H7 (cell line): ENCODE measurements at places on chromosomes 6 and 20. TPM values are rescaled to one million over a fixed set of nuclear protein-coding genes. Genes with fewer than 3 reads are reported as not detected.

GRCh38 chr6:57183336-57183735 is 11.2 kb downstream of the BAG2 start:
- DNase-seq: no peak

Gene DOK5
- total RNA-seq: 2.3 and 4.0 TPM in 2 replicates

- no peak for DNase-seq
These were observed 62.0 kb downstream of the RSPO3 start for GRCh38 chr6:127180426-127180825.

Gene SEL1L2
- total RNA-seq: not detected in 2 replicates

- DNase-seq: no peak
These were observed 339.6 kb upstream of the PRDM1 start for GRCh38 chr6:105746509-105746908.

DNA sequence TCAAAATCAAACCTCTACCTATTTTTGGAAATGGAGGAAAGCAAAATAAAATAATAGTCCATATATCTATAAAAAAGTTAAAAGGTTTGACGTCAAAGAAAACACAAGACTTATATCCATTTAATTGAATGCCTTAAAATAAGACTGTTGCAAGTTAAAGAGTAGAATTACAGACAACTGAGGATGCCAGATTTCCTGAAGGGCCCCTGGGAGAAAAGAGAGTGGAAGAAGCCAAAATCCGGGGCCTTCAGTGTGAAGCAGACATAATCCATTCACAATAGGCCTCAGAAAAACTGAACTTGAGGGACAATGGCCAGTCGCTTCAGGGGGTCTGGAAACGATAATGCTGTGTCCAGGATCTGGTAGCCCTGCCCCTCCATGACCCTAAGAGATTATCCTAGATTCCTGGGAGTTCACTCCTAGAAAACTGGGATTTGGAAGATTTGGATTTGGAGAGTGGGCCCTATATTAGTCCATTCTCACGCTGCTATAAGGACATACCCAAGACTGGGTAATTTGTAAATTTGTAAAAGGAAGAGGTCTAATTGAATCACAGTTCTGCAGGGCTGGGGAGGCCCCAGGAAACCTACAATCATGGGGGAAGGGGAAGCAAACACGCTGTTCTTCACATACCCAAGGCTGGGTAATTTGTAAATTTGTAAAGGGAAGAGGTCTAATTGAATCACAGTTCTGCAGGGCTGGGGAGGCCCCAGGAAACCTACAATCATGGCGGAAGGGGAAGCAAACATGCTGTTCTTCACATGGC is 94.0 kb upstream of the SLC2A12 start:
- no peak for DNase-seq

DNA sequence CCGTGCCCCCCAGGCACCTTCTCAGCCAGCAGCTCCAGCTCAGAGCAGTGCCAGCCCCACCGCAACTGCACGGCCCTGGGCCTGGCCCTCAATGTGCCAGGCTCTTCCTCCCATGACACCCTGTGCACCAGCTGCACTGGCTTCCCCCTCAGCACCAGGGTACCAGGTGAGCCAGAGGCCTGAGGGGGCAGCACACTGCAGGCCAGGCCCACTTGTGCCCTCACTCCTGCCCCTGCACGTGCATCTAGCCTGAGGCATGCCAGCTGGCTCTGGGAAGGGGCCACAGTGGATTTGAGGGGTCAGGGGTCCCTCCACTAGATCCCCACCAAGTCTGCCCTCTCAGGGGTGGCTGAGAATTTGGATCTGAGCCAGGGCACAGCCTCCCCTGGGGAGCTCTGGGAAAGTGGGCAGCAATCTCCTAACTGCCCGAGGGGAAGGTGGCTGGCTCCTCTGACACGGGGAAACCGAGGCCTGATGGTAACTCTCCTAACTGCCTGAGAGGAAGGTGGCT is 960 bp downstream of the TNFRSF6B start:
- DNase-seq: peak; percentile 79

Gene RFX6
- not detected in 2 replicates for total RNA-seq

- DNase-seq: no peak
These were observed 221.8 kb downstream of the ANKRD60 start for GRCh38 chr20:58006346-58007316.

Gene AGER
- 2.2 and 2.8 TPM in 2 replicates for total RNA-seq

GRCh38 chr6:11992086-11992485 is 20.0 kb upstream of the HIVEP1 start:
- no peak for DNase-seq

- DNase-seq: no peak
These were observed 14.8 kb upstream of the NAA20 start for GRCh38 chr20:20002101-20002998.

Gene KCNG1
- total RNA-seq: 116 and 174 TPM in 2 replicates

Gene CEP85L
- total RNA-seq: 3.7 and 4.4 TPM in 2 replicates

DNA sequence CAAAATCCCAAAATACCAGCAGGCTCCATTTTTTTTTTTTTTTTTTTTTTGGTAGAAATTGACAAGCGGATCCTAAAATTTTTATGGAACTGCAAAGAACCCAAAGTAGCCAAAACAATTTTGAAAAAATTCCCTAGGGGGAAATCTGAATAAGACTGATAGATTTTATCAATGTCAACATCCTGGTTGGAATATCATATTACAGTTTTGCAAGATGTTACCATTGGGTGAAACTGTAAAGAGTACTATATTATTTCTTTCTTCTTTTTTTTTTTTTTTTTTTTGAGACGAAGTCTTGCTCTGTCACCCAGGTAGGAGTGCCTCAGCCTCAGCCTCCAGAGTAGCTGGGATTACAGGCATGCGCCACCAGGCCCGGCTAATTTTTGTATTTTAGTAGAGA is 29.4 kb upstream of the BEND3 start:
- no peak for DNase-seq

- DNase-seq: peak; percentile 87
These were observed 4.9 kb downstream of the MTCH1 start for GRCh38 chr6:36980876-36981619.

GRCh38 chr6:17527076-17527475 is 73.0 kb upstream of the FAM8A1 start:
- DNase-seq: no peak
